Pancreas (tissue), 10 donors: ENCODE measurements at places on chromosomes 2 and 18.

DNA sequence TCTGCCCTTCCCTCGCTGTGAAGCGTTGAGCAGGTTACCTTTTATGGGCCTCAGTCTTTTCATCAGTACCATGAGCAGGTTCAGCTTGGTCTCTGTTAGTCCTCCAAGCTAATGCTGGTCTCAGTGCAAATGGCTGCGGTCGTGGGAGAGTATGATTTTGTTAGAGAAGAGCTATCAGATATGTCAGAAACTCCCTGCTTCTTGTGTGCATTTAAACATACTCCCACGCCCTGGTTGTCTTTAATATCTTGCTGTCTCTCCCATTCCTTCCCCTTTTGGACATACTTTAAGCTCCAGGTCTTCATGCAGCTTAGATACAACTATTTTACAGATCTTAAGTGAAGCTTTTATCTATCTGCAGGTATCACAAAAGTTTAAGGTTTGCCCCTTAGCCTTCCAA, 62.9 kb downstream of the EFR3B start:
- DNase-seq: no peak

DNA sequence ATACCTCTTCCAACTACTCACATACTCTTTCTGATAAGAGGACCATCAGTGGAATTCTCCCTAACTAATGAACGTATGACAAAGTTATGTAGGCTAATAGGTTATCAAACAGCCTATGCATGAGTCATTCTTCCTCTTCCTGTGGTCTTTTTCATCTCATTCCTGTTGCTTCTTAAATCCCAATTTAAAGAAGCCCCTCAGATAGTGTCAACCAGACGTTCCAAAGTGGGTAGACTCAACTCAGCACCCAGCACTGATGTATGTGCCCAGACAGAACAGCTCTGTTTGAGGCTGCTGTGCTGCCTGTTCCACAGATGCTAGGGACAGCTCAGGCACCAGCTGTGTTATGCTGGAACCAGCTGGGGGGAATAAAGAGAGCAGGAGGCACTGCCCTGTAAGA, 52.6 kb downstream of the CXCR4 start:
- DNase-seq: no peak

DNA sequence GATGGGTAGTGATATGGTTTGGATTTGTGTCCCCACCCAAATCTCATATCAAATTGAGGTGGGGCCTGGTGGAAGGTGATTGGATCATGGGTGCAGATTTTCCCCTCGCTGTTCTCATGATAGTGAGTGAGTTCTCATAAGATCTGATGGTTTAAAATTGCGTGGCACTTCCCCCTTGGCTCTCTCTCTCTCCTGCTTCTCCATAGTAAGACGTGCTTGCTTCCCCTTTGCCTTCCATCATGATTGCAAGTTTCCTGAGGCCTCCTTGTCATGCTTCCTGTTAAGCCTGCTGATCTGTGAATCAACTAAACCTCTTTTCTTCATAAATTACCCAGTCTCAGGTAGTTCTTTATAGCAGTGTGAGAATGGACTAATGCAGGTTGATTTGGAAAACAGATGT, 223.2 kb upstream of the APCDD1 start:
- DNase-seq: no peak

GRCh38 chr18:36264283-36264682, 33.2 kb upstream of the FHOD3 start:
- DNase-seq: no peak

DNA sequence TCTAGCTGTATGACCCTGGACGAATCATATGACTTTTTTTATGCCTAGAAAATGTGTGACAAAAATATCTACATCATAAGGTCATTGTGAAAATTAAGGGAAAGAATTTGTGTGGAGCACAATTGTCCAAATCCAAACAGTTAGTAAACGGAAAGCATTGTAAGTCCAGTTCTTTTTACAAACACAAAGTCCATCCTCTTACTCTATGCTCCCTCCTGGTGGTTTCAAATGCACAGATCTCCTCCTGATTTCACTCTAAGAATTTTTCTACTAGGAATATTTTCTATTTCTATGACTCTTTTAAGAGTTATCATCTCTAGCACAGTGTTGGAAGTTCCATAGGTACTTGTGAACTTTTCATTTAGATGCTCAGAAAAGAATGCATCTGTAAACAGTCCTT, 125.2 kb upstream of the ARL5A start:
- DNase-seq: no peak

- no peak for DNase-seq
These were observed 113.6 kb downstream of the DIS3L2 start for GRCh38 chr2:232075080-232075479.
